Activated naive CD4-positive, alpha-beta T cell treated with anti-CD3 and anti-CD28 coated beads, Interleukin-2, amount 50 U/mL, for 72 hours (primary cell): ENCODE measurements at places on chromosomes 6 and 20.

- DNase-seq = no peak
These were observed 735.1 kb upstream of the MARCKS start for GRCh38 chr6:113122060-113122459.

DNA sequence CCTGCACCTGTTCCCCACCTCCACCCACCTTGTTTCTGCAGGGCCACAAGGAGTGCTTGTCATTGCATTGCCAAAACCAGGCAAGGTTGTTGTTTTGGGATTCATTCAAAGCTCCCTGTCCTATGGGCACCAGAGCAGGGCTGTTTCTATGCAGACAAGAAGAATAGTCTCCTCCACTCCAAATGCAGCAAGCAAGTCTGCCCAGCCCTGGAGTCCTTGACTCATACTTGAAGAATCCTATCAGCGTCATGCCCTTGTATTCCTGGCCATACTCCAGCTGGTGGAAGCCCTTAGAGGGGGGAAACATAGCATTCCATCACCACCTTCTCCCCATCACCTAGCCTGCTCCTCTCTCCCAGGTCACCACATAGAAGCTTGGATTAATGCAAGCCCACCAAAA, 145.3 kb upstream of the ECI2 start:
- DNase-seq = no peak

DNA sequence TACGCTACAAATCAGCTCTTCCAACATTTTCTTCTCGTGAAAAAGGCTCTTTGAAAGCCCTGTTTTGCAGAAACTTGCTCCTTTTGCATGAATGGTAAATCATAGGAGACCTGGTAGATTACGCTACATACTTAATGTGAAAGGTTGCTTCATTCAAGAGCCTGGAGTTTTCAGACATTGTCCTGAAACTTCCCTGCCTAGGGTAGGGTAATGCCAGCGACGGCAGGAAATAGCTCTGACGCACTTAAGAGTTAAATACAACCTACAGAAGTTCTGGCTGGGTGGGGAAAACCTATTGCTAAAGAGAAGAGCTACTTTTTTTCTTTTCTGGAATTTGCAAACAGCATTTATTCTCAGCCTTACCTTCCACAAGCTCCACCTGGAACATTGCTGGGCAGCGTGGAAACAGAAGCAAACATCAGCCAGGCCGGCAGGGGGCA, 144.5 kb downstream of the LPA start:
- no peak for DNase-seq

DNA sequence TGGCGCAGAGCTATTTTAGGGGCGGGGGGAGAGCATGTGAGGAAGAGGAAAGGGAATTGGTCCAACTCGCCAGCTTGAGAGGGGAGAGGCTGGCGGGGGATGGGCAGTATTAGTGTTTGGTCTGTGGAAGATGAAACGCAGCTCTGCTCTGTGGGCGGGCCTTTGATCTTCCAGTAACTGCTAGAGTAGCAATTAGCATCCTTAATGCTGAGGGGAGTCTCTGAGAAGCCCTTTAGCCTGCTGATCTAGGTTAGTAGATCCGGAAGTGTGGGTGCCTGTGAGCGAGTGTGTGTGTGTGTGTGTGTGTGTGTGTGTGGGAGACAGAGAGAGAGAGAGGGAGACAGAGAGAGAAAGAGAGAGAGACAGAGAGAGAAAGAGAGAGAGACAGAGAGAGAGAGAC, 117.2 kb upstream of the BACH2 start:
- peak; percentile 52 for DNase-seq

- DNase-seq = no peak
These were observed 10.7 kb upstream of the TLDC2 start for GRCh38 chr20:36865076-36865860.

DNA sequence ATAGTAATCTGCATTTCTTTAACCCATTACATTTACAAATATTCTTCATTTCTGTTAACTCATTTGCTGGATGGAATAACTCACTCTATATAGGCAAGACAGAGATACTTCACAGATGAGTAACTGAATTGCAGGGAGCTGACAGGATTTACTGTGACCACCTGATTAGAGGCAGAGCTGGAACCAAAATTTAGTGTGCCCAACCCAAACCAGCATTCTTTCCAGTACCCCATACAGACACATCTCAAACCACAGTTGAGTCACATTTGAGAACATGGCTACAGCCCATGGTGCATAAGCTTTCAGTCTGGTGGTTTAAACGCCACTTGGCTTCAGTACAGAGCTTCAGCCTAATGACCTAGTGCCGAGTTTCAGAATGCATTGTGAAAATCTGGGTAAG, 138.4 kb upstream of the TENT5A start:
- no peak for DNase-seq

GRCh38 chr6:5610640-5611039, 349.3 kb downstream of the FARS2 start:
- no peak for DNase-seq

- DNase-seq = no peak
These were observed 76.8 kb downstream of the PTPRK start for GRCh38 chr6:128443553-128443952.

- DNase-seq = no peak
These were observed 34.7 kb downstream of the MTRES1 start for GRCh38 chr6:107062691-107063090.

DNA sequence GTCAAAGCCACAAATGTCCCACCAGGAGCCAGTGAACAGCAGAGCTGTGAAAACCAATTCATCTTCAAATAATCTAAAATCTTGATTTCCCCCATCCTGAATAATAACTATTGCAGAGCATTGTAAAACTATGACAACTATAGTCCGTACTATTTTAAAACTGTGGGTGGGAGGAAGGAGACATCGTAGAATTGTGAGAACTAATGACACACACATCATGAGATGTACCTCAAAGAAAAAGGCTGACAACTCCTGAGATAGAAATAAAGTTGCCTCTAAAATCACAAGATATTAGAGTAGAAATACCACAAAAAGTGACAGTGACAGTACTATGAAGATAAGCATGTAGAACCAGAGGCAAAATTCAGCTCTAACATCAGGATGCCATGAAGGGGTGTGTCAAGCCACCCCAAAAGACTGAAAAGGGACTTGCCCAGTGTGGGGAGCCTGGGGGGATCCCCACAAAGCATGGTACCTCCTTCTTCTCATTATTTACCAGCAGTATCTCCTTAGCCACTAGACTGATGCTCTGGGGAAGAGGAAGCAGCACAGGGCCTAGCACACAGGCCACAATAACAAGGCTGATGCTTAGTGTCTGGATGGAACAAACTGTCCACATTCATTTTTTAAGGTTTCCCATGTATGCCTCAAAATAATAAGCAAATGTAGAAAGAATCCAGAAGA, 13.4 kb downstream of the NAPB start:
- DNase-seq = no peak

GRCh38 chr6:17389274-17389847, 4.0 kb upstream of the CAP2 start:
- DNase-seq = no peak

DNA sequence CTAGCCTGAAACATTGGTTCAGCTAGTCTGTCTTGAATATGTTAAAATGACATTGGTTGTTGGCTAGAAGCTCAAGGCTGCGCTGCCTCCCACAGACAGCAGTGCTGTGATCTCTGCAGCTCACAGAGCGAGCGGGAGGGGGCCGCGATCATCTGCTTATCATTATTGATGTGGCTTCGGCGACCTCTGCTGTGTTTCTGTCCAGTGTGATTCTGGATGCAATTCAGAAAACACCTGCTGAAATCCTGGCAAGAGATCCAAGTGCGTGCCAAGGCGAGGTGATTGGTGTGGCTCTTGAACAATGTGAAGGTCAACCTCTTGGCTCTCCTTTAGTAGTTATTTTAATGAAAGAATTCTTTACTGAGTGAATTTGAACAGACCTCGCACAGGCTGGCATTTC, 142.3 kb upstream of the SASH1 start:
- no peak for DNase-seq

DNA sequence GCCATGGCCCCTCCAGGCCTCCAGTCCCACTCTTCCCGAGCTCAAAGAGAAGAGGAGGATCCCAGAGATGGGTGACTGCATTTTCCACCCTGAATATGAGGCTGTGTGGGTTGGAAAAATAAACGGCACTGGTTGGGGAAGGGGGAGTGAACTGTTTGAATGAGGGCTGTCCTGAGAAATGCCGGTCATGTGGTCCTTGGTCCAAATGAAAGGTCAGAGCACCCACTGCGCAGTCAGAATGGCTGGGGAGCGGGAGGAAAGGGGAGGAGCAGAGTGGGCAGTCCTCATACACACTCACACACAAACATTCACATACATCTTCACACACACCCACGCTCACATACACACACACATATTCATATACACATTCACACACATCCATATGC, 83.1 kb downstream of the MRPL14 start:
- DNase-seq = no peak

GRCh38 chr6:82178759-82179112, 68.8 kb downstream of the IBTK start:
- no peak for DNase-seq

- no peak for DNase-seq
These were observed 138.5 kb upstream of the SOX4 start for GRCh38 chr6:21455071-21455470.
